ENCODE measurements at places on chromosomes 5 and 9.
A peak's percentile ranks its signal among the peaks of the same experiment; 100 is the strongest.

GRCh38 chr5:83418356-83419321, 52.9 kb upstream of the VCAN start:
- DNase-seq, result no peak

GRCh38 chr5:10578869-10579268, 15.0 kb downstream of the ANKRD33B start:
- DNase-seq, result peak; percentile 34

DNA sequence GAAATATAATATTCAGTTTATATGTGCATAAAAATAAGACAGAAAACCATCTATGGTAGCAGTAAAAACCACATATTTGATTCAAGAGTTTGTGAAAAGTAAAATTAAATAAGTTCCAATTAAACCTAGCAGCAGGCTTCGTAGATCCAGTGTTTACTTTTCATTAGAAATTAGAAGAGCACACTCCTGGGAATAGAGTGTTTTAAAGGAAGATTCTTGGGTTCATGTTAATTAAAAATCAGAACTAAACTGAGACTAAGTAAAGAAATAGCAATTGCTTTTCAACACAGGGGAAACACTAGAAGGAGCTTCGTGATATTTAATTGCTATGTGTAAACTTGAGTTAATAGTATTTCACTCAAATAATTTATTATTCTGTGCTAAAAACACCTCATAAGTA, 1097.8 kb upstream of the CDH18 start:
- DNase-seq, result no peak

GRCh38 chr5:16392718-16393117, 72.9 kb downstream of the ZNF622 start:
- DNase-seq, result no peak

DNA sequence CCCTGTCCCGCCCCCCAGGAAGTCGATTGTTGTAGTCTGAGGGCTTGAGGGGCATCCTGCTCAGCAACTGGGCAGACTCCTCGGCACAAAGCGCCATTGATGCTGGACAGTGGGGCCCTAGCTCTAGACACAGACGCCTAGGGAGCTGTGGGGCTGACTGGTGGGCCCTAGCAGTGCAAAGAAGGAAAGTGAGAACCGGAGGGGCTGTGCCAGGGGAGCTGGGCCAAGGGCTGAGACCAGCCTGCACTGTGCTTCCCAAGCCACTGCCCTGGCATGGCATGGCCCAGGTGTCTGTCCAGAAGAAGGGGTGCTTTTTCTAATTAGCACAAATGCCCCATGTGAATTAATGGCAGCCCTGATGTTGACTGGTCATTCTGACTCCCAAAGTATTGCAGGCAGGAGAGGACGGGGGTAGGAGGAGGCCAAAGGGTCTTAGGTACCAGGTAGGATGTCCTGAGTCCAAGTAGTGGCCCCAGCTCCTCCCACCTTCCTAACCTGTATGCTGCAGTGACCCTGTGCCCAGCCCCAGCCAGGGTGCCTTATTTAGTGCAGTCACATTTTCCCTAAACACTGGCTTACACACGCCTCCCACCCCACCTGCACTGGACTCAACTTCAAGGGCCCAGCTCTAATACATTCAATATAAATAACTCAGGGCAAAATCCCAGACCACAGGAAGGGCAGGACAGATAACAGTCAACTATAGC, 15.9 kb downstream of the TCF7 start:
- DNase-seq, result no peak

GRCh38 chr9:97813072-97813471, 40.0 kb upstream of the FOXE1 start:
- no peak for DNase-seq

DNA sequence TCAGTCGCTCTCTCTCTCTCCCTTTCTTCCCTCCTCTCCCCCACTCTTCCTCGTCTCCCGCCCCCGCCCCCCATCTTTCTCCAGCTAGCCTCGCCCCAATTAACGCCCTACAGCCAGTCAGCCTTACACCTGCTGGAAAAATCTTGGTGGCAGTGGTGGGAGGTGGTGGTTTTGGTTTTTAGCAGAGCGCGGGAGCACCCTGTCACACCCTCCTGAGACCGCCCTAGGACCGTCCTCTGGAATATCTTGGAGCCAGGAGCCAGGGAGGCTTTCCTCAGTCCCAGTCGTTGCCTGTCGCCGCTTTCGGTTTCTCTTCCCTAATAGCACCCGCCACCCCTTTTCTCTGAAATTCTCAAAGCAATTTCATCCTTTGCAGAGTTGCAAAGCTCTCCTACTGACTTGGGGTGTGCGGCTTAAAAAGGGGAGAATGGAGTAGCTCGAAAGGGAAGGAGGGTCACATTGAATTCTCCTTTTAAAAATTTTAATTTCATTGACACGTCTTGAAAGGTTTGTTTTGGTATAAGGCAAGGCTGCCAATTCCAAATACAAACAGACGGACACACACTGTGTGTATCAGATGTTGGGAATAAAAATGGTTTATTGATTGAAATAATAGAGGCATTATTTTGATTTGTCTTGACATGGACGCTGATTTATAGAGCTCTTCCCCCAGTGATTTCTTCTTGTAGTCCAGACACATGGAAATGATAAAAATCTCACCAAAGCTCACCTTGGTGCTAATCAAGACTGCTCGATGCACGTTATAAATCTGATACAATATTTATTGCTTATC, 301.3 kb downstream of the PARP8 start:
- peak; percentile 48 for DNase-seq

DNA sequence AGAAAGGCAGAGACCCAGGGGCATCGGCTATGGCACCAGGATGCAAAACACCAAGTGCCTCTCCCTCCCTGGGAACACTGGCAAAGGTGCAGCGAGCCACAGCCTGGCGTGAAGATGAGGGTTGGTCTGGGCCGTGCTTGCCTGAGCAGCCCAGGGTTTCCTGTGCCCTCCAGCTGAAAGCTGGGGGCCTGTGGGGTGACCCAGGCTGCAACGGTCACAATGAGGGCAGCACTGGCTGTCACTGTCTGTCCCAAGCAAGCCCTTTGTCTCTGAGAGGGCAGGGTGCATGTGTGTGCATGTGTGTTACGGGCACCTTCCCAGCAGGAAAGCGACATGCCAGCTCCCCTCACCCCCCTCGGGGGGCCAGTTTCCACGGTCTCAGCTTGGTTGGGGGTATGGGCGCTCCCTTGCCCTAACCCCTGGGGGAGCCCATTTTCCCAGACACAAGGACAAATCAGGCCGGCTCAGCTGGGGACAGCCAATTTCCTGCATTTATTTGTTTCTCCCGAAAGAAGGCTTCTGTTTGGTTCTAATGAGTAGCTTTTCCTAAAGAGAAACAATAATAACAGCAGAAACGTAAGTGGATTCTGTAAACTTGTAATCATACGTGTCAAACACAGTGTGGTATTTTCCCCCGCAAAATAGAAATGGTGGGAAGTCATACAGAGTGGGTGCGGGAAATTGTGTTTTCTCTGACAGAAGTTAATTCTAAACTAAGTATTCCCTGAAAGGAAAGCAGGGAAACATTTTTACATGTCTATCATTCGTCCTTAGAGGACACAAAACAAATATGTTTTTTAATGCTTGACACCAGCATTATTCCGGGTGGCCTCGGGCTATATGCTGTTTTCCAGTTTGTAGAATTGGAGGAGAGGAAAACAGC, 21.3 kb downstream of the MRPL36 start:
- DNase-seq, result no peak

GRCh38 chr9:18331808-18332209, 142.1 kb upstream of the ADAMTSL1 start:
- DNase-seq, result no peak

DNA sequence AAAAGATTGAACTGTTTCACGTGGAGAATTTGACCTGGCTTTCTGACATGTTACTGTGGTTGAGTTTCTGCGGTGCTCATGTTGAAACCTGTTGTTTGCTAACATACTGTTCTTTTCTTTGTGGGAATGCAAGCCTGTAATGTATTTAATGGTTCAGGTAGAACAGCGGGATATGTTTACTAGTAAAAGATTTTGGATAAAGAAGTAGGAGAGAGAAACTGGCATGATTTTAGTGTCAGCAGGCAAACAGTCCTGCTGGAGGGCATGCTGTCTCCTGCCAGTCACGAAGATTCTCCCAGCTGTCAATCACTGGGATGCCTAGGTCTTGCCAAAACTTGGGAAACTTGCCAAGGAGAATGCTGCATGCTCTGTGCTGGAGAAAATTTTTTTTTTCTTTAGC, 263.5 kb downstream of the TAF11L14 start:
- no peak for DNase-seq
